ENCODE measurements at places on chromosomes 6 and 20.

GRCh38 chr20:23087587-23088251 lies 1.6 kb upstream of the CD93 start:
- no peak for DNase-seq

DNA sequence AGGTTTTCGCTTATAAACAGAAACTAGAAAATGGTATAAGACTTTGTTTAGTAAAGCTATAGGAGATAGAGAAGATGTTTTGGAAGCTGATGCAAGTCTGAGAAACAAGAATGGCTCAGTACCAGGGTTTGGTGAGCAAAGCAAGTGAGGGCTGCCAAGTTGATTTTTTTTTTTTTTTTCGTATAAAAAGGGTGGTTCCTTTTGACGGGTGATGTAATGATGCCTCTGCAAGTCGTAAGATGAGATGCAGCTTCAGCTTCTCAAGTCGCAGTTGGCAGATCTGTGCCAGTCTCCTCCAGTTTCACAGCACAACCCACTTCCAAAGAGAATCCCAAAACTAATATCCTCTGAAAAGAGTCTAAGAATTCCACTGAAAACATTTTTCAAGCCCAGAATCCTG lies 252.8 kb upstream of the CDH4 start:
- DNase-seq, result no peak

- DNase-seq, result no peak
Measured at GRCh38 chr6:168562576-168563151, 121.7 kb downstream of the SMOC2 start.

GRCh38 chr6:4743062-4743461 lies 33.1 kb upstream of the CDYL start:
- DNase-seq, result no peak

GRCh38 chr6:26183237-26183580 lies 96.0 kb downstream of the HFE start:
- no peak for DNase-seq

GRCh38 chr6:66735106-66735890 lies 1028.3 kb upstream of the EYS start:
- no peak for DNase-seq

DNA sequence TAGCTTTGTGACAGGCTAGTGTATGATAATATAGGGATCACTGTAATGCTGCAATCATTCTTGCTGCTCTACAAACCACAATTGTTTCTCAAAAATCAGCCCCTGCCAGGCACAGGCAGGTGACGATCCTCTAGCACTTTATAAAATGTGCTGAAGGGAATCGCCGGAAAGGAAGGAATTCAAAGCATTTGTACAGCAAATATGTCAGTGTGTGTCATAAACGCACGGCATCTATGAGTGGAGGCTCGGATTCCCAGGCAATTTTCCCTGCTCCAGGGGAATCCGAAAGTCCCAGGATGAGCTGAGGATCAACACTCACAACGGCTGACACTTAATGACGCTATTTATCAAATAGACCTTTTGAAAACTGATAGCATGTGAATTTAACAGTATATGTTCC lies 1.4 kb downstream of the PHACTR1 start:
- no peak for DNase-seq

- no peak for DNase-seq
Measured at GRCh38 chr6:25050356-25050755, 114.6 kb upstream of the RIPOR2 start.

- no peak for DNase-seq
Measured at GRCh38 chr20:5177071-5177470, 50.3 kb downstream of the CDS2 start.

GRCh38 chr6:35585658-35586057 lies 73.0 kb upstream of the TULP1 start:
- no peak for DNase-seq

DNA sequence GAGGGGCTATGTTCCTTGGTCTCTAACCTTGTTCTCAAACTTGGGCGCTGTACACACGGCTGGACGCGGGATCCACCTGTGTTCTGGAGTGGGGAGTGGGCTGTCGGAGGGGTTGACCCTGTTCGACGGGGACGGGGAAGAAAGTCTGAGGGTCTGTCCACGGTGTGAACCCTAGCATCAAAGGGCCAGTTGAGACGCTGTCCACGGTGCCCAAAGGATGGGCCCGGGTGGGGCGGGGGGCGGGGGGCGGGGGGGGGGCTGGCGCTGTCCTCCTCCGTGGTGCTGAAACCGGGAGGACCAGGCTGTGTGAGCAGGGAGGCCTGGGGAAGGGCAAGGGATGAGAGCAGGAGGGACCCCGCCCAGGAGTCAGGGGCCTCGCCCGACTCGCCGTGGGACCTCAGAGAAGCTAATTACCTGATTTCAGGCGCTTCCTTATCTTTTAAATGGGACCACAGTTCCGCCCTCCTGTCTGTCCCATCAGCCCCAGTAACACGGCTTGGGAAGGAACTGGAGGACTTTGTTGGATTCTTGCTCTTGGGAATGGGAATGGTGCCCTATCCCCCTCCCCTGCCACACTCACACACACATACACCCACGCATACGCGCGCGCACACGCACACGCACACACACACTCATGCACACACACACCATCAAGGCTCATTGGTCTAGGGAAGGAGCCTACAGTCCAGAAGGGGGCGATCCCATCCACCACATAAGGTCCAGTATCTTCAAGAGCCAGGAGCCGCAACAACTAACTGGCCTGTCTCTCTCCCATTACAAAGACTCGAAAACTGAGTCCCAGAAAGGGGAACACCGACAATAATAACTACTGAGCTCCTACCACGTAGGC lies 1.0 kb upstream of the VSTM2L start:
- DNase-seq, result peak; percentile 76

GRCh38 chr6:18263418-18264218 lies 712 bp downstream of the DEK start:
- peak; percentile 12 for DNase-seq

DNA sequence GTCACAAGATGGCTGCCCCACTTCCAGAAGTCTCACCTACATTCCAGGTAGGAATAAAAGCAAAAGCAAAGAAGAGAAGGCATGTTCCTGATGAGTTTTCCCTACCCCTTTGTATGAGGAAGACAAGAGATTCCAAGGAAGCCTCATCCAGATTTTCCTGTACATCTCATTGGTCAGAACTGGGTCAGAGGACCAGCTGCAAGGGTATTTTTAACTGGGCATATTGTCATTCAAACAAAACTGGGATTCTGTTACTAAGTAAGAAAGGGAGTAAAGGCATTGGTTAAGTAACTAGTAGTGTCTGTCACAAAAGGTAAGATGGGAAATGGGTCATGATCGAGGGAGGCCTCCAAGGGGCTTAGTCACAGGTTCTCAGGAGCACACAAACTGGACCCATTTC lies 28.2 kb upstream of the RIMS4 start:
- DNase-seq, result no peak

- DNase-seq, result no peak
Measured at GRCh38 chr20:4956200-4956810, 45.0 kb downstream of the SLC23A2 start.

GRCh38 chr20:14860410-14860814 lies 523.0 kb upstream of the FLRT3 start:
- no peak for DNase-seq

DNA sequence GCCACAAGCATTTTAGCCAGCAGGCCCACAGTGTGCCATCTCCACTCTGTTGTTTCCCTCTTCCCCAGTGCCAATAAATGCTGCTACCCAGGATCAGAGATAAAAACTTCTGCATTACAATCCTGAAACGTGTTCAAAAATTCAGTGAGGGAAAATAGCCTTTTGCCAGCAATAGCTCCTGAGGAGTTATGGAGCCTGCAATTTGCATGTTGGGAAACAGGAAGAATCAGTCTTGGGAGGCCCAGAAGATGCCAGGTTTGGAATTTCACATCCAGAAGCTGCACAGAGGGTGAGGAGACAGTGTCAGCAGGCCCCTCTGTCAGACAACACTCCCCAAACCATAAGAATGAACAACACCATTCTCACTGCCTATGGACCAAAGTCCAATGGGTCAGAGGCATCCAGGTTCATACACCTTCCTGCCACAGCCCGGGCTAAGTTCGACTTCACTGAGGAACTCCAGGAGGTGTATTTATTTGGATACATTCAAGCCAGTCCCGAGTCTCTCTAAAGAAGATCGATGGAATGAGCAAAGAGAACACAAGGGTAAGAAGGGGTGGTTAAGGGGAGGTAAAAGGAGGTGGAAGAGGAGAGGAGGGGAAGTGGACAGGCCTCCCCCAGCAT lies 20.8 kb downstream of the RRBP1 start:
- no peak for DNase-seq

- no peak for DNase-seq
Measured at GRCh38 chr20:23144856-23145255, 58.7 kb upstream of the CD93 start.
